ENCODE measurements at places on chromosomes 13 and 19. TPM values are rescaled to one million over a fixed set of nuclear protein-coding genes. Genes with fewer than 3 reads are reported as not detected.

Gene LILRA1
- total RNA-seq = not detected

Gene ACP7
- total RNA-seq = 11.4 TPM

Gene FLT3LG
- total RNA-seq = 3.5 TPM

Gene BCL2L12
- 2.7 TPM for total RNA-seq

Gene ZNF534
- total RNA-seq = 0.07 TPM

Gene LATS2
- total RNA-seq = 16.6 TPM

Gene INSR
- 28.2 TPM for total RNA-seq

Gene UBAC2
- 50.4 TPM for total RNA-seq

Gene RFX2
- total RNA-seq = 14.5 TPM
